Activated CD4-positive, alpha-beta T cell treated with anti-CD3 and anti-CD28 coated beads, Interleukin-2, amount 50 U/mL, for 16 hours (primary cell): ENCODE measurements at places on chromosomes 3 and 15.

GRCh38 chr3:184481984-184482671, 79.5 kb upstream of the EPHB3 start:
- DNase-seq, result no peak

- no peak for DNase-seq
These were observed 667 bp upstream of the KLHDC8B start for GRCh38 chr3:49170744-49171118.

- DNase-seq, result no peak
These were observed 152.5 kb downstream of the LRRK1 start for GRCh38 chr15:101071651-101072050.

- DNase-seq, result no peak
These were observed 24.8 kb downstream of the KPNA4 start for GRCh38 chr3:160540551-160540950.

DNA sequence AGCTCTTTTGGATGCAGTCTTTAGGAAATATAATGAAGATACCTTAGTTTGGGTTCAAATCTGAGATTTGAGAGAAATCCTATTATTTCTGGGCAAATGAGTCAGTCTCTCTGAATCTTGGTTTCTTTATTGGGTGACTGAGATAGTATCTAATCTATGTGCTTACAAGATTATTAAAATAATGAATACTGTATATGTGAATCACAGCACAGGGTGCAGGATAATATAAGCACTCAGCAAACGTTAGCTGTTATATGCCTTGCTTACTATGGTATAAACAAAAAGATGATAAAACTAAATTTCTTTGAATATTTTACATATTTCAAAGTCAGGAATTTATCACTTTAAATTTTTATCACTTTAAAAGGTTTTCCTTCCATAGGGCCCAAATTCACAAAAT, 29.6 kb downstream of the FGF7 start:
- DNase-seq, result no peak

DNA sequence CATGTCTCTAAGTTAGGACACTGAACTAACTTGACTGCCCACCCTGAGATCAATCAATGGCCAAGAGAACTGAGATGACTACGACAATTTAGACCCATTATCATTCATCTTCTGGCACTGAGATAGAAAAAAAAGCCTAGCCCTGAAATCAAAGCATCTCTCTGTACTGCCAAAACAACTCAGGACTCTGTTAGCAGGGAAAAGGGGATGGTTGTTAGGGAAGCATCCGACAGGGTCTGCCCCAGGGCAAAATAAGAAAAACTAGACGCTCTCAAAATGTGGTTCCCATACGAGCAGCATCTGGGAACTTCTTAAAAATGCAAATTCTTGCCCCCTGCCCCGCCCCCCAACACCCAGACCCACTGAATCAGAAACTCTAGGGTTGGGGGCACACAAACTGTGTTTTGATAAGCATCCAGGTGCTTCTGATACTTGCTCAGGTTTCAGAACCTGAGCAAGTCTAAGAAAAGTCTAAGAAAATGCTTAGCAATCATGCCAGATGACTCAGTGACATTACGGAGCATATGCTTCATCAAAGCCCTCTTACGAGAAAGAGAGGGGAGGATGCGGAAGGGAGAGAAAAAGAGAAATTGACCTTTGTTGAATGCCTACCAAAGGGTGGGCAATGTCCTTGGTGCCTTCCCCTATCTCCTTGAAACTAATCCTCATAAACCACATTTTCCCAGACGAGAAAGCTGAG, 172.8 kb upstream of the HES1 start:
- DNase-seq, result peak; percentile 77

- DNase-seq, result no peak
These were observed 155.4 kb downstream of the TP63 start for GRCh38 chr3:189786479-189787064.

- peak; percentile 45 for DNase-seq
These were observed 14.1 kb downstream of the LYSMD4 start for GRCh38 chr15:99719096-99719541.

GRCh38 chr3:16243706-16244490, 20.8 kb downstream of the DPH3 start:
- no peak for DNase-seq

GRCh38 chr3:100384733-100385525, 16.0 kb downstream of the TOMM70 start:
- DNase-seq, result no peak

- DNase-seq, result no peak
These were observed 3.1 kb downstream of the PARP3 start for GRCh38 chr3:51945031-51945840.

DNA sequence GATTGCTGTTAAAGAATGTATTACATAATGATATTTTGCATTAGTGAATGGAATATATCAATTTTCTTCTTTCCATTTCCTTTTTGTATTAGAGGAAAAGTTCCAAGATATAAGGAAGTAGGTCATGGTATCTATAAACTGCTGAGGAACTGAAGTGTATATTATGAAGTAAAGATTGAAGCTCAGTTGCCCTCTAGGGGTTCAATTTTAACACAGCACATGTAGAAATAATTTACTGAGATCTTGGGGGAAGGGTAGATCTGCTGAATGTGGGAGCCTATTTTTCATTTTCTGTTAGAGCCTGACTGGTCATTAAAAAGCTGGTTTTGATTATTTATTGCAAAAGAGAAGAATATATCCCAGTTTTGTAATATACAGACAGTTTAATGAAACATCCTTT, 45.2 kb downstream of the CMC1 start:
- DNase-seq, result peak; percentile 20

DNA sequence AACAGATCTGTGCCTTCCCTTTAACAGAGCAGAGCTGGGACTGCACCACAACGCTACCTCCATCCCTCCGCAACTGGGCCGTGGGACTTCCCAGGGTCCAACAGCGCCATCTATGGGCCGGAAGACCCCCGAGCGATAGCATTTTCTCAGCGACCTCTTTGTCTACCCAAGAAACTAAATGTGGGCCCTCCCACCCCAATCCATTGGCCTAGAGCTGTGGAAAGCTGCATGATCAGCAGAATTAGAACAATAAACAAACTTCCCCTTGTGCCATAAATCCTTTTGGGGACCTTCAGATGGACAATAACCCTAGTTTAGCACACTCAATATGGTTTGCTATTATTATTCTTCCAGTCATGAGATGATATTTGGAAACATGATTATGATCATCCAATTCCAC, 74.8 kb upstream of the NTRK3 start:
- DNase-seq, result peak; percentile 60

- no peak for DNase-seq
These were observed 318.0 kb downstream of the CLSTN2 start for GRCh38 chr3:140252812-140253656.

- DNase-seq, result no peak
These were observed 70.5 kb downstream of the PLOD2 start for GRCh38 chr3:146090521-146090920.

DNA sequence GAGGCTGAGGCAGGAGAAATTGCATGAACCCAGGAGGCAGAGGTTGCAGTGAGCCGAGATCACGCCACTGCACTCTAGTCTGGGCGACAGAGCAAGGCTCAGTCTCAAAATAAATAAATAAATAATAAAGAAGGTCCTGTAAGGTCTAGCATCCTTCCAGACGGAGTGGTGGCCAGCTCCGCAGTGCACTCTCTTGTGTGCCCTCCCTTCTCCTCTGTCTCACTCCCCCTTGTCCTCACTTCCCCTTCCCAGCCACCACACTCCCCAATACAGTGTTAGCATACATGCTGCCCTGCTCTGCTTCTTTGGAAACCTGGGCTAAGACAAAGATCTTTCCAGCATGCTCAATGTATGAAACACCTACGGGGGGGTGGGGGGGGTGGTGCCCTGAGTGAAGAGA, 3.4 kb upstream of the CLN6 start:
- DNase-seq, result no peak

DNA sequence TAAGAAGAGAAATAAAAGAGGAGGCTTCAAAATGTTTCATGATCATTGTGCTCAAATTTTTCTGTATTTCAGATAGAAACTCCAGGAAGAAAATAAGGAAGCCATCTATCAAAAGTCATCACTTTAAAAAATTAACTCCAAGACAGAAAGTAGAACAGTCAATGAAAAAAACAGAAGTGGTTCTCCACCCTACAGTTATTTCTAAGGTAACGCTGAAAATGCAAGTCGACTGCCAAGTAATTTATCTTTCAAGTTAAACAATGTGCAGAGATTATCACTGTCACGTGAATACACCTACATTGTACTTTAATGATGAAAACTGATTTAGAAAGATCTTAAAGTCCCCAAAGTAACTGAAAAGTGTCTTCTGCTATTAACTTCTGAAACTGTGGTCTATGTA, 78.5 kb upstream of the SNRPA1 start:
- no peak for DNase-seq

DNA sequence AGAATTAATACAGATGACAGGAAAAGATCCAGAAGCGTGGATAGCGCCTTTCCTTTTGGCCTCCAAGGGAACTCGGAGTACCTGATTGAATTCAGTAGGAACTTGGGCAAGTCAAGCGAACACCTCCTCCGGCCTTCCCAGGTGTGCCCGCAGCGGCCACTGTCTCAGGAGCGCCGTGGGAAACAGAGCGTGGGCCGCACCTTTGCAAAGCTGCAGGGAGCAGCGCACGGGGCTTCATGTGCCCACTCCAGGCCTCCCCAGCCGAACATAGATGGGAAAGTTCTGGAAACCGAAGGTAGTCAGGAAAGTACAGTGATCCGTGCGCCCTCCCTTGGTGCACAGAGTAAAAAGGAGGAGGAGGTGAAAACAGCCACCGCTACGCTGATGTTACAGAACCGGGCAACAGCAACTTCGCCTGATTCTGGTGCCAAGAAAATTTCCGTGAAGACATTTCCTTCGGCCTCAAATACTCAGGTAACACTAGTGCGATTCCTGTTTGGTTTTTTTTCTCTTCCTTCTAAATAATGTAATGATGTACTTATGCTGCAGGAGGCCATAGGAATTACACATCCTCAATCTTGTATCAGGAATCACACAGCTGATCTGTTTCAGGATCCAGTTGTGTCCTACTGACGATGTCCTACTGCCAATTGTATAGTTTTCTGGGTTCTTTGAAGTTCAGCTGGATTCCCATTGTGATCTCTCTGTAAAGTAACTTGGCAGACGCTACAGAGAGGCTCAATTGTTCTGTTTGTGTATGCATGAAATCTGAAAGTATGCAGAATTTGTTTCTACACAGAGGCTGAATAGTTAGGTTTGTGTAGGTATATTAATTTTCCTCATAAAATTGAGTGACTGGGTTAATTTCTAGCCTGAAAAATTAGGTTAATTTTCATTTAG, 63.1 kb downstream of the CGNL1 start:
- DNase-seq, result no peak

GRCh38 chr3:71109241-71109976, 474.1 kb downstream of the FOXP1 start:
- no peak for DNase-seq

GRCh38 chr15:52440946-52441345, 87.7 kb downstream of the MYO5A start:
- no peak for DNase-seq

DNA sequence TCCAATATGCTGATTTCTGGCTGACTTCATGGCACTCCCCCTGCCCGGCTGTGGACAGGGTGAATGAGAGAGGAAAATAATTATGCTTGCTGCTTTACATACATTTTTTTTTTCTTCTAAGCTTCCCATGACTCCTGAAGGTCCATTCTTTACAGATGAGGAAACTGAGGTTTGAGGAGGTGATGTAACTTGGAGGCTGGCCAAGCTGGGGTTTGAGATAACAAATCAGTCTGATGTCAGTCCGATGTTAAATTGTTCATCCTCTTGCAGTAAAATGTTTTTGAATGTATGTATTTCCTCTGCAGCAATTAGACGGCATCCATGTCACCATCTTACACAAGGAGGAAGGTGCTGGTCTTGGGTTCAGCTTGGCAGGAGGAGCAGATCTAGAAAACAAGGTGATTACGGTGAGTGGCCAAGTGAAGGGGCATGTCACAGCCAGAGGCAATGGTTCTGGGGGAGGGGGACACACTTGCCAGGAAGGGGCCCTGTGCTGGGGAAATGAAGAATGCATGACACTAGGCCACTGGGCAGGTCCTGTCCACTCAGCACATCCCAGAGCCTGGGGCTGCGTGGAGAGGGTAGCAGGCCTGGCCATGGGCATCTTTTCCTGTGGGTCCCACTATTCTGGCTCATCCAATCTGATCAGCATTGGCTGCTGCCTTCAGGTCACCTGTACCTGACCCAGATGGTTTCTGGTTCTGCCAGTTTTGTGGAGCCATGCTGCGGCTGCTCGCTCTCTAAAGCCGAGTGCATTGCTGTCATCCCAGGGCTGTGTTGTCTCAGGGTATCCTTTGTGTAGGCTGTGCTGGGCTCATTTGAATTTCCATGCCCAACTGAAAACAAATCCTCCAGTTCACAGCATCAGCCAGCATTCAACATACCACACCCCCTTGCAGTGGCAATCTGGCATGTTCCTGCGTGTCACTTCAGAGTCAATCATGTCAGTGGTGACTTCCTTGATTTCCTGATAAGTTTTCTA, 20.4 kb downstream of the STARD5 start:
- no peak for DNase-seq

DNA sequence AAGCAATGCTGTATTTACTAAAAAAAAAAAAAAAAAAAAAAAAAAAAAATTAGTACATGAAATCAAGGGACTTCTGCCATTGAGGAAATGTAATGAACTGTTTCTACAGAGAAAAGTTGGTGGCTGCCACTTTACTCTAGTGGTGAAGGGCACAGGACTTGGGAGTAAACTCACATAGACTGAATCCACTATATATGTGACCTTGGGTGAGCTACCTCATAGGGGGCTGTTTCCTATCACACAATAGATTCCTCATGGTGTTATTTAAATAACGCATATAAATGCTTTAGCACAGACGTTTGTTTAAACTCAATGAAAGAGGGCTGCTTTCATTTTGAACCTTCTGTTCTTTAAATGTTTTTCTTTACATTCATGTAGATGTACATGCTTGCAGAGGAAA, 25.8 kb downstream of the TERC start:
- DNase-seq, result no peak

DNA sequence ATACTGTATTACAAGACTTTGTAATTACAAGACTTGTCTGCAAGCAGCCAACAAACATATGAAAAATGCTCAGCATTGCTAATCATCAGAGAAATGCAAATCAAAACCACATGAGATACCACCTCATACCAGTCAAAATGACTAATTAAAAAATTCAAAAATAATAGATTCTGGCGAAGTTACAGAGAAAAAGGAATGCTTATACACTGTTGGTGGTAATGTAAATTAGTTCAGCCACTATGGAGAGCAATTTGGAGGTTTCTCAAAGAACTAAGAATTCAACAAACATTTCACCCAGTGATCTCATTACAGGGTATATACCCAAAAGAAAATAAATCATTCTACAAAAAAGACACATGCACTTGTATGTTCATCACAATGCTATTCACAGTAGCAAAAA, 617.5 kb upstream of the CCDC54 start:
- DNase-seq, result no peak

GRCh38 chr3:63048367-63049326, 173.4 kb upstream of the CADPS start:
- DNase-seq, result no peak
